ENCODE measurements at places on chromosomes 1 and 21.

- DNase-seq, result no peak
These were observed 124.4 kb upstream of the PLPPR4 start for GRCh38 chr1:99139876-99140275.

DNA sequence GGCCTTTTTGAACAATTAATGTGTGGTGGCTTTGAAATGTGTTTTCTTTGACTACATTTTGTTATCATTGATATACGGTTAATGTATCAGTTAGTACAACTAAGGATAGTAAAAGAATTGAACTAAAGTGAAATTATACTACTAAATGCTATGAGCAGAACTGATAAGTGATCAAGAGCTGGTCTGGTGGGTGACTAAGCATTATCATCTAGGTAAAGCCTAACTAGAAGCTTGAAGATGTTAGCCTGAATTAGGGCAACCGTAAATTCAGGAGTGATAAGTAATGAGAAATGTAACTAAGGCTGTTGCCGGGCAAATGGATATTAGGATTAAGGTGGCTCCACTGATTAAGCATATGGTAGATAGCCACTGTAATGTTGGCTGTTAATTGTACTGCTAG lies 16.0 kb upstream of the GCLM start:
- no peak for DNase-seq

DNA sequence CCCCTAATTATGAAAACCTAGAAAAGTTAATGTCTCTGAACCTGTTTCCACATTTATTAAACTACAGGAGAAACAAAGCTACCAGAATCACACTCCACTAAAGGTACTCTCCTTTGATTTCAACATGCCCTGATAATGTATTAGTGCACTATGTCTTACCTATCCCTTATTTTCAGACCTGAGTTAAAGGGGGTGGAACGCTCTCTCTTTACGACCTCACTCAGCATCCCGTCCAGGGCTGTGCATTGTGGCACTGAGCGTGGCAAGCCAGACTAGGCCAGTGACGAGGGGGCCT lies 678 bp downstream of the LSM10 start:
- DNase-seq, result no peak

- DNase-seq, result no peak
These were observed 10.1 kb downstream of the KDM1A start for GRCh38 chr1:23029337-23029736.

DNA sequence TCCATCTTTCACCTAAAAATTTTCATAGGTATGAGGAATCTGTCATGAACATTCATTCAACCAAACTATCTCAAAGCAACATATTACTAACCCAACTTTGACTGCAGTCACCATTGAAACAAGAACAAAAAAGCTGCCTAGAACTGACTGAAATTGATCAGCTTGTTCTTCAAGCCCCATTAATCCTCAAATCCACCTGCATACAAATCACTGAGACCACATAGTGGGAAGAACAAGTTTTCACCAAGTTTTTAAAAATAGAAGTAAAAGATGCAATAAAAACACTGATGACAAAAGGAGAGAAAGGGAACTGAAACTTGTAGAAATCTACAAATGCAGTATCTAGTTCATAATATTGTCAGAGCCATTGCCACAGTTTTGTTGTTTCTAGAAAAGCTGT lies 6.1 kb downstream of the SORT1 start:
- no peak for DNase-seq
